CD4-positive, alpha-beta T cell (primary cell): ENCODE measurements at places on chromosomes 5 and 9. TPM values are rescaled to one million over a fixed set of nuclear protein-coding genes. Genes with fewer than 3 reads are reported as not detected.

- DNase-seq: no peak
Observed at GRCh38 chr5:149283626-149284480, 12.2 kb downstream of the AFAP1L1 start.

GRCh38 chr5:14440223-14440581 is 141.4 kb upstream of the OTULINL start:
- no peak for DNase-seq

GRCh38 chr9:112631313-112632070 is 86.4 kb downstream of the INIP start:
- no peak for DNase-seq

- DNase-seq: no peak
Observed at GRCh38 chr5:55484531-55484930, 50.2 kb downstream of the PLPP1 start.

DNA sequence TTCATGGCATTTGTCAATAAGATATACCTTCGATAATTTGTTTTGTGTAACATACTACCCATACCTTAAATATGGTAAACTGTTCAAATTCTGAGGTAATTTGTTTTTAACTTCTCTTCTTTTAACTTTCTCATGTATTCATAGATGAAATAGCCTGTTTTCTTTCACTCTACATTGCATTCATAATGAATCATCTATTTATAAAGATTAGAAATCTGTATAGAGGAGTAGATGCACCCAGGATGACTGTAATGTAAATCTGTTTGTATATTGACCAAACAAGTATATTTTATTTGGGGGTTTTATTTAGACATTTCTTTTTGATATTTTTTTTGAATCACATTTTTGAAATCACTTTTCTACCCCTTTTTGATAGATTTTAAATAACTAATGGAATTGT is 144.6 kb downstream of the CD180 start:
- no peak for DNase-seq

- no peak for DNase-seq
Observed at GRCh38 chr5:133108481-133108921, 56.7 kb downstream of the HSPA4 start.

SDHA gene
- 244 TPM for total RNA-seq
